AG09319 (cell line): ENCODE measurements at places on chromosomes 11 and 22.

- DNase-seq, result no peak
Observed at GRCh38 chr11:19827399-19828135, 114.9 kb downstream of the NAV2 start.

DNA sequence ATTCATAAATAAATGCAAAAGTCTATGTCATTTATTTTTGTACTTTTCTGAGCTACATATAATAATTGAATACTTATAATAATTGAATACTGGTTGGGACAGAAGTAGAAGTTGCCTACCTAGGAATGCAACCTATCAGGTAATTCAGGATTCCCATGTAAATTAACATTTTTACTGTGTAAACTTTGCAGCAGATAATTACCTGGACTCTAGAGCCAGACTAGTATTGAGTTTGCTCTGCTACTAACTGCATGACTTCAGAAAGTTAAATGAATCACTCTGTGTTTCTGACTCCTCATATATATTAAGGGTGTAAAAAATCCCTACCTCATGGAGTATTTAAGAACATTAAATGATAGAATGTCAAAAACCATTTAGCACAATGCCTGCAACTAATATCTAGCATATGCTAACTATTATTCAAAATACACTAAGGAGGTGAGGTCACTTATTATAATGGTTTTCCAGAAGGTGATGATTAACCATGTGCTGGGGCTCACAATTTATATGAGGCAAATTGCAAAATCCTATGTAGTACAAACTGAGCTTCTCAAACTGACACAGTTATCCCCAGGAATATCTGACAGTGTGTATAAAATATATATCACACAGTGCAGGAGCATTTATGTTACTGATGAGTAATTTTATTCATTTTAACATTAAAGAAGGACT, 138.1 kb upstream of the ANO3 start:
- no peak for DNase-seq

DNA sequence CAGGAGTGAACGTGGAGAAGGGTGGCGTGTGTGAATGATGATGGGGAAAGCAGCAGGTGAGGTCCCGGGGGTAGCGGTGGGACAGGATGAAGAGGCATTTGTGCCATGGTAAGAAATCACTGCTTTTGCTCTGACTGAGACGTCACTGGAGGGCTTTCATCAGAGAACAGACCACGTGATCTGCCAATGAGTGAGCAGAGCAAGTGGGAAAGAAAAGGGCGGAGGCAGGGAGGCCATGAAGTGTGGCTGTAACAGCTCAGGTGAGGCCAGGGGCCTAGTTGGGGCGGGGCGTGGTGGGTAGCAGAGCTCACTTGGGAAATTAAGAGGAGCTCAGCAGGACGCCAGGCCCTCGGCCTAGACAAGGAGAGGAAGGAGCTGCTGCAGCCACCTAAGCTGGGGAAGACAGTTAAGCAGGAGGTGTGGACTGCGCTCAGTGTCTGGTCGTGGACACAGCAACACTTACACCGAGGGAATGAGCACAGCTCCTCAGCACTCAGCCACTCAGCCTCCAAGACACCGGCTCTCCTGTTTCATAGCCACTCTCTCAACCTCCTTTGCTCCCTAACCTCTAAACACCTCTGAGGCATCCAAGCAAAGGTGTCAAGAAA, 14.1 kb upstream of the TMEM121B start:
- DNase-seq, result no peak

DNA sequence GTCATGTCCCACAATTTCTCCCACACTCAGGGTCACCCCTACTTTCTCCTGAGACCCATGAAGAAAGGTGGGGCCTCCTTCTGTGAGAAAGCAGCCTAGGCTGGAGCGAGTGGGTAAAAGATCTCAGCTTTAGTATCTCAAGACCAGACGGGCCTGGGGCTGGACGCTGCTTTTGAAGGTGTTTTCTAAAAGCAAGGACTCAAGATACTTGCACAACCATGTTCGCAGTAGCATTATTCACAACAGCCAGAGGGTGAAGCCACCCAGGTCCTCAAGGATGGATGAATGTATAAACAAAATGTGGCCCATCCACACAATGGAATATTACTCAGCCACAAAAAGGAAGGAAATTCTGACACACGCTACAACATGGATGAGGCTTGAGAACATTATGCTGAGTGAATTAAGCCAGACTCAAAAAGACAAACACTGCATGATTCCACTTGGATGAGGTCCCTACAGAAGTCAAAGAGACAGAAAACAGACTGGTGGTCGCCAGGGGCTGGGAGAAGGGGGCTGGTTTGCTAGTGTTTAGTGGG, 10.6 kb downstream of the SHANK2 start:
- no peak for DNase-seq

DNA sequence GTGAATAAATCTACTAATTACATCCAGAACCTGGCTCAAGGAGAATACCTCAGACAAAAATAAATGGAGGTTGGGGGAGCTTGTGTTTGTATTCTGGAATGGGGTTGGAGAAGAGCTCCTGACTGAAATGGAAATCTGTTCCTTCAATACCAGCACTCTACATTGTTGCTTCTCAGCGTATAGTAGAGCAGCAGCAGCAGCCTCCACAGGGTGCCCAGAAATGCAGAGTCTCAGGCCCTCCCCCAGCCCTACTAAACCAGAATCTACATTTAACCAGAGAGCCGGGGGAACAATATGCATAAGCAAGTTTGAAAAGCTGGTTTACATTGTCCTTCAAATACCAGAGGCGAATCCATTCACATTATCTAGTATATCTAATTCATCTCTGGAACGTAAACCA, 474.8 kb downstream of the NTM start:
- no peak for DNase-seq

DNA sequence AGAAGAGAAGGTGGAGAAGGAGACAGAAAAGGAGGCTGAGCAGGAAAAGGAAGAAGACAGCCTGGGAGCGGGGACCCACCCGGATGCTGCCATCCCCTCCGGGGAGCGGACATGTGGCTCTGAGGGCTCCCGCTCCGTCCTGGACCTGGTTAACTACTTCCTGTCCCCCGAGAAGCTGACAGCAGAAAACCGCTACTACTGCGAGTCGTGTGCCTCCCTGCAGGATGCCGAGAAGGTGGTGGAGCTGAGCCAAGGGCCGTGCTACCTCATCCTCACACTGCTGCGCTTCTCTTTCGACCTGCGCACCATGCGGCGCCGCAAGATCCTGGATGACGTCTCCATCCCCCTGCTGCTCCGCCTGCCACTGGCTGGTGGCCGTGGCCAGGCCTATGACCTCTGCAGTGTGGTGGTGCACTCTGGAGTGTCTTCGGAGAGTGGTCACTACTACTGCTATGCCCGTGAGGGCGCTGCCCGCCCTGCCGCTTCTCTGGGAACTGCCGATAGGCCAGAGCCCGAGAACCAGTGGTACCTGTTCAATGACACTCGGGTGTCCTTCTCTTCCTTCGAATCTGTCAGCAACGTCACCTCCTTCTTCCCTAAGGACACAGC, 21.4 kb downstream of the USP35 start:
- no peak for DNase-seq

DNA sequence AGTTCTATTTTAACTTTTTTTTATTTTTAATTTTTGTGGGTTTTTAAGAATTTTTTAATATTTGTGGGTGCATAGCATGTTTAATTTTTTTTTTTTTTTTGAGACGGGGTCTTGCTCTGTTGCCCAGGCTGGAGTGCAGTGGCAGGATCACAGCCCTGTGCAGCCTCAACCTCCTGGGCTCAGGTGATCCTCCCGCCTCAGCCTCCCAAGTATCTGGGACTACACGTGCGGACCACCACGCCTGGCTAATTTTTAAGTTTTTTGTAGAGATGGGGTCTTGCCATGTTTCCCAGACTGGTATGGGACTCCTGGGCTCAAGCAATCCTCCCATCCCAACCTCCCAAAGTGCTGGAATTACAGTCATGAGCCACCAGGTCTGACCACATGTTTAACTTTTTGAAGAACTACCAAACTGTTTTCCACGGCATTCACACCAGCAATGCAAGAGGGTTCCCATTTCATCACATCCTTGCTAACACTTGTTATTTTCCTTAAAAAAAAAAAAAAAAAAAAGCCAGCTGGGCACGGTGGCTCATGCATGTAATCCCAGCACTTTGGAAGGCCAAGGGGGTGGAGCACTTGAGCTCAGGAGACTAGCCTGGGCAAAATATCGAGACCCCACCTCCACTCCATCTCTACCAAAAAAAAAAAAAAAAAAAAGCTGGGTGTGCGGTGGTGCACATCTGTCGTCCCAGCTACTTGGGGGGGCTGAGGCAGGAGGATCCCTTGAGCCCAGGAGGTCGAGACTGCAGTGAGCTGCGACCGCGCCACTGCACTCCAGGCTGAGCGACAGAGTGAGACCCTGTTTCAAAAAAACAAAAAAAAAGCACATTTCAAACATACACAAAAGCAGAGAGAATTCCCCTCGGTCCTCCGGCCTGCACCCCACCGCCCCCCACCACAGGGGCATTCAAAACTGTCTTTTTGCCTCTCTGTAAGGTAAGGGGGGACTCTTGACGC, 16.7 kb upstream of the TXNRD2 start:
- peak; percentile 66 for DNase-seq

- DNase-seq, result no peak
Observed at GRCh38 chr11:71472941-71473792, 20.2 kb downstream of the NADSYN1 start.
